Mucosa of gallbladder (tissue), 1 donor: ENCODE measurements at places on chromosomes 12 and 14.

DNA sequence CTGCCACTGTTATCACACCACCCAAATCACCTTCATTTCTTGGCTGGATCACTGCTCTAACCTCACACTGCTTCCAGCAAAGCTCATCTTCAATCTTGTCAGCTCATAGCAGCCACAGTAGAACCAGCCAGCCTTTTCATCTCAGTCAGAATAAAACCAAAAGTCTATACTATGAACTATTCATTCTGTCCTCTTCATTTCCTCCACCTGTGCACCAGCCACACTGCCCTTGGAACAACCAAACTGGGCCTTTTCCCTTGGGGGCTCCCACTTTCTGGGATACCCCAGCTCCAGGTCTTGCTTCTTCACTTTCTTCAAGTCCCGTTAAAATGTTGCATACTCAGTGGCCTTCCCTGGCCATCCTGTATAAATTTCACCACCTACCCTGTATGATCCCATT lies 234.4 kb upstream of the DAAM1 start:
- no peak for DNase-seq

- no peak for DNase-seq
Observed at GRCh38 chr14:93239869-93240677, 33.0 kb downstream of the UBR7 start.

DNA sequence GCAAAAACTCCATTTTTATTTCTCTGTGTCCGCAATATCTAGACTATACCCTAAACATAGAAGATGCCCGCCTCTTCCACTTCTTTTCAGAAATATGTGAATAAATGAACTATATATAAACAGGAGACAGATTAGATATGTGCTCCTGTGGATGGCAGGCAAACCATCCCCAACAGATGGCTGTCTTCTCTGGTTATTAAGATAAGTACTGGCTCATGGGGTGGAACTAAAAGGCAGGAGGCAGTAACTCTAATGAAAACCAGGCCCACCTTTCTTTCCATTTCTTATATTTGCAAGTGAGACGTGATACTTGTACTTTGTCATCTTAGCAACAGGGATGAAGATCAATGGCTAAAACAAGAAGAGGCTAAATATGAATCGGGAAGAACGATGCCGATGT lies 20.2 kb downstream of the E2F7 start:
- DNase-seq, result no peak

GRCh38 chr12:109685574-109686447 lies 27.8 kb upstream of the FAM222A start:
- DNase-seq, result no peak

GRCh38 chr14:22610931-22611330 lies 12.8 kb downstream of the ABHD4 start:
- no peak for DNase-seq

DNA sequence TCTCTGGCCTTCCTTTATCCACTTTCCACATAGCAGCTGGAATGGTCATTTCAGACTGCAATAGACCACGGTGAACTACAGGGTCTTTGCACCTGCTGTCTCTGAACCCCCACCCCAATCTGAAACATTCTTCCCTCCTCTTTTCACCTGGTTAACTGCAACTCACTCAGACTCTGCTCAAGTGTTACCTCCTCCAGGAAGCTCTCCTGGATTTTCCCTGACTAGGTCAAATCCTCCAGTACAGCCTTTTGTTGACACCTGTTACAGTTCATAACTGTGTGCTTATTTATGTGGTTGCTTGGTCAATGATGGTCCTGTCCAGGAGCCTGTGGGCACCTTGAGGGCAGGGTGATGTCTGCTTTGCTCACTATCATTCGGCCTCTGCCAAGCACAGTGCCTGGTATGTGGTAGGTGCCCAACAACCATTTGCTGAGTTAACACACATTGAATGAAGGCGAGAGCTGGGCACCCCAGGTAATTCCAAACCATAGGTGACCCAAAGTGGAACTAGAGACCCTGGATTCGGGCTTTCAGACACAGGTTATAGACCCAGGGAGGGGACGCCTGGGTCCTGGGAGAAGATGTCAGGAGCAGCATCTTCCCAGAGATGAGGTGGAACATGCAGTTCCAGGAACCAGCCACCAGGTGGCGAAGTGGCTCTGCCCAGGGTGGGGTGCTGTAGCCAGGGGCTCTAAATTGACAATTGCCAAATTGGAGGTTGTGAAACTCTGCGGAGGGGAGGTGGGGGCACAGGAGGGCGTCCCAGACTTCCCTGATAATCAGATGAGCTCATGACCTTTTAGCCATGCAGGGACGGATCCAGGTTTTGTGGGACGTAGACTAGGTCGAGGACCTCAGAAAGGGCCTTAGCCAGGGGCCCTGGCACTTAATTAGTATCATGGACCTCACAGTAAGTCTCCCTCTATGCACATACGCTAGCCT lies 28.1 kb downstream of the TRPV4 start:
- DNase-seq, result peak; percentile 58

- no peak for DNase-seq
Observed at GRCh38 chr14:100058777-100059437, 6.3 kb upstream of the EVL start.

DNA sequence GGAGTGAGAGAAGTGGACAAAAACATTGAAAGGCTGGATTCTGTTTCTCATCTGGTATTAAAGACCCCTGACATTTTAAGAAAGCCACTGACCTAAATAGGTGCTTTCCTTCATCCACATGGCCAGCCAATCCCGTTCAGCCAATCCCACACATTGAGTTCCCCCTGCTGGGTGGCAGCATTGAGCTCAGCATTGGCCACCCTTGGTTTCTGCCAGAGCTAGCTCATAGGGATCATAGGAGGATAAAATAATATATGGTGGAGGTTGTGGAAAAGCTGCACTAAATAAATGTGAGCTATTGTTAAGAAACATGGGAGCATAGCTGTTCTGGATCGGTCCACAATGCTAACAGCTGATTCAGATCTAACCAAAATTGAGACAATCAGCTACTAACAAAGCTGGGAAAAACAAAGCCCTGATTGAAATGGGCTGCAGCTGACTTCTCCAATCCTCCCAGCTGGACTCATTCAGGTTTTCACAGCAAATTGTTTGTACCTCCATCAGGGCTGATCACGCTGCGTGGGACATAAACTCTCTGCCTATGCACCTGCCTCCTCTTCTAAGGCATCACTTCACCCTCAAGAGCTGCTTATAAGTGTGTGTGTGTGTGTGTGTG lies 256.5 kb downstream of the EMP1 start:
- no peak for DNase-seq

GRCh38 chr12:48788854-48789775 lies at the start of gene ADCY6:
ADCY6 (minus strand) TSS chr12:48789089; CDS start chr12:48783434, 5,655 bp downstream.
- peak; percentile 73 for DNase-seq
